GDM1 (cell line): ENCODE measurements at places on chromosomes 12 and 14.

- no peak for DNase-seq
Measured at GRCh38 chr12:2461645-2462044, 333.1 kb upstream of the FKBP4 start.

- no peak for DNase-seq
Measured at GRCh38 chr12:6542209-6543009, 8.1 kb downstream of the GAPDH start.

DNA sequence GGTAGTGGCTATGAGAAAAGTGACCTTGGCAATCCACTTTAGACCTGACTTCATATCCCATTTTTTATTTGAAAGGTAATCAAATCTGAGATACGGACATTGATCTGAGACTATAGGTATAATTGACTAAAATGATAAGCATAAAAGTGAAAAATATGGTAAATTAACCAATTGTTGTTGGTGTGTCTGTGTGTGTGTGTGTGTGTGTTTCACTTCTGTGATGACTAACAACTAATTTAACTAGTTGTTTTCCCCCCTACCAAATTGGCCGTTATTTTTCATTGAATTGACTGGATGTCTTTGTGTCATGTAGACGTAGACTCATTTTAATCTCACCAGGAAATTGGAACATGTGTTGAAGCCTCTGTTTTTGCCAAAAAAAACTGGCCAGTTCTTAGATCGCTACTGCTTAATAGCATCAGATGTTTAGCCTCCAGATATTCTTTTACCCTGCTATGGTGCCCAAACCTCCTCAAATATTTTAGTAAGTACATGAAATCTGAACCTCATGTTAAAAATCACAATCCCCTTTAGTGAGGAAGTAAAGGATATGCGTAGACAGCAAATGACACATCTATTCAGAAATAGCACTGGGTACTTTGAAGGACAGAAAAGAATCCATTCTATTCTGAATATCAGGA lies 395.0 kb downstream of the EGLN3 start:
- DNase-seq, result no peak

GRCh38 chr14:80959496-80959895 lies 4.1 kb downstream of the TSHR start:
- DNase-seq, result no peak

DNA sequence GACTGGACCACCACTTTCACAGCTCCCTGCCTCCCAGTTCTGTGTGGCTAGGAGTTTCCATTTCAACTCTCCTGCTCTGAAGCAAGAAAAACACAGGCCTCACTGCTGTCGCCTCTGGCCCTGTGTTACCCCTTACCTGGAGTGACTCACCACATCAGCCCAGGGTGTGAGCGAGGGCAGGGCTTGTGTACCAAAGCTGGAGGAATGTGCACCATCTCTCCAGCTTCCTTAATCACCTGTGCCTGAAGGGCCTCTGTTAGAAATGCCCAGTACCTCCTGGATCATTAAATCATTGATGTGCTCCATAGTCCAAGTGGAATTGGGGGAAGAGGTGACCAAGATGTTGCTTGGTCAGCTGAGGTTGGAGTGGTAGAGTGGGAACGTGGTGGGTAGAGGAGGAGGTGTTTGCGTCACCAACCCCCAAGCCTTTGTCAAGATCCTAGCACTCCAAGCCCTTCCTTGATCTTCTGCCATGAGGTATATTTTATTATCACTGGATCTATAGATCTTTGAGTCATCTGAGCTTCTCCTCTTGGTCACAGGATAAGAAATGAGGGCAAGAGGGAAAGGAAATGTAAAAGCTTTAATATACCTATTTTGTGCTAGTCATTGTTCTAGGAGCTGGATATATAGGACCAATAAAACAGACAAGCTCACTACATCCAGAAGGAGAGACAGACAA lies 51.3 kb downstream of the SSPN start:
- DNase-seq, result no peak

DNA sequence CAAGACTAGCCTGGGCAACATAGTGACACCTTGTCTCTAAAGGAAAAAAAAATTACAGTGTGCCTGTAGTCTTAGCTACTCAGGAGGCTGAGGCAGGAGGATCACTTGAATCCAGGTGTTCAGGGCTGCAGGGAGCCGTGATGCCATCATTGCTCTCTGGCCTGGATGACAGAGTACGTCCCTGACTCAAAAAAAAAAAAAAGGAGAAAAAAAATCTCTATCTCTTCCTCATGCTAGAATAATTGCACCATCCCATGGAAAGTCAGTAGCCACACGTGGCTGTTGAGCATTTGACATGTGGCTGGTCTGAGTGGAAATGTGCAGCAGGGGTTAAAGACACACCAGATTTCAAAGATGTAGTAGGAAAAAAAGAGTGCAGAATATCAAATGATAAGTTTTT lies 3.8 kb downstream of the RILPL1 start:
- DNase-seq, result no peak

DNA sequence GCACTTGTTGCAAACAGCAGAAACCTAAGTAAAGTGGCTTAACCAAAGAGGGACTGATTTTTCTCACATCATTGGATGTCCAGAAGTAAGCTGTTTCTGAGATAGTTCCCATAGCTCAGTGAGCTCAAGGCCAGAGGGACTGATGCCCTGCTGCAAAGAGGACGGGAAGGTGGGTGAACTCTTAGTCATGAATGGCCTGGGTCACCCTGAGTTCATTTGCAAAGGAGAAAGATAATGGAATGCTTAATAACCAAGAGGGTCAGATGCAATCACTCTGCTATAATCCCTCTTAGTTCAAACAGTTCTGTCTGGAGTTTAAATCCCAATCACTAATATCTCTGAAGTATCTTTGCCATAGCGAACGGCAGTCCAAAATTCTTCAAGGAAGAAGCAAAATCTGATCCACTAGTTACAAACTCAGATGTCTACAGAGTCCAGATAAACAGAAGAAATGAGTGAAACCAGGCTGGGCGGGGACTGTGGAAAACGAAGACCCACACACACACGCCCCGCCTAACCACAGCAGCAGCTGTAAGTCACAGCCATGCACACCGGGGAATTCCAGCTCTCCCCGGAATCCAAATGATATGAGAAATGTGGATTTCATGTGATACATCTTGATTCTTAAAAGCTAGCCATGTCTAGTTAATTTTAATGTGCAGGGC lies 289.5 kb downstream of the TMEM132D start:
- DNase-seq, result no peak

DNA sequence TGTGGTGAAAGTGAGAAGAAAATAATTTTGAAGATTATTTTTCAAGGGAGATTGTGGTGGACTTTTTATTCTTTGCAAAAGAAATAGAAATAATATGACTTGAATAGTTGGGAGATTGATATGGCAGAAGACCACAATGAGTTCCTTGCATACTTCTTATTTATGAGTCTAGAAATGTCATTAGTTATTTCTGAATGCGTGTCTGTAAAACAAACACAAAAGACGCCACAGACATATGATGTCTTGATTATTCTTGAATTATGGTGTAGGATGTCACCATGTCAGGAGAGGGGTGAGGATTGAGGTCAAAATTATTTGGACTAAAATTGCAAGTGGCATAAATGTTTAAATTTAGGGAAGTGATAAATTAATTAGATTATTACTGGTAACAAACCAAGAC lies 440.7 kb upstream of the PDE3A start:
- no peak for DNase-seq

GRCh38 chr14:83863042-83863774 lies 1666.7 kb upstream of the FLRT2 start:
- no peak for DNase-seq

- no peak for DNase-seq
Measured at GRCh38 chr12:89427508-89428156, 75.3 kb upstream of the DUSP6 start.

GRCh38 chr12:119020406-119021360 lies 39.3 kb downstream of the SRRM4 start:
- DNase-seq, result no peak

GRCh38 chr12:122437656-122438121 lies 15.2 kb upstream of the CLIP1 start:
- no peak for DNase-seq

DNA sequence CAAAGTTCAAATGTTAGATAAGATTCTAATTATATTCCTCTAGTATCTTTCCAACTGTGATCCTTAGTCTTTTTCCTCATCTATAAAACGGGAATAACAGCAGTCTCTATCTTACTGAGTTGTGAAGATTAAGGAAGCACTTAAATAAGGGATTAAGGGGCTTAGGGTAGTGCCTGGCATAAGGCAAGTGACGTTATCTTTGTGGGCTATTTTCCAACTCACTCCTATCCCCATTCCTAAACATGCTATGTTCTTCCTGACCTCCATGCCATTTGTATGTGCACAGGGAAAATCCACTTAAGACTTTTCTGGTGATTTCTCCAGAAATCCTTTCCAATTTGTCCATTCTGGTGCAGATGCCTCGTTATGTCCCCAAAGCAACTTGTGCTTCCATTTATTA lies 33.3 kb downstream of the SUPT16H start:
- DNase-seq, result no peak

DNA sequence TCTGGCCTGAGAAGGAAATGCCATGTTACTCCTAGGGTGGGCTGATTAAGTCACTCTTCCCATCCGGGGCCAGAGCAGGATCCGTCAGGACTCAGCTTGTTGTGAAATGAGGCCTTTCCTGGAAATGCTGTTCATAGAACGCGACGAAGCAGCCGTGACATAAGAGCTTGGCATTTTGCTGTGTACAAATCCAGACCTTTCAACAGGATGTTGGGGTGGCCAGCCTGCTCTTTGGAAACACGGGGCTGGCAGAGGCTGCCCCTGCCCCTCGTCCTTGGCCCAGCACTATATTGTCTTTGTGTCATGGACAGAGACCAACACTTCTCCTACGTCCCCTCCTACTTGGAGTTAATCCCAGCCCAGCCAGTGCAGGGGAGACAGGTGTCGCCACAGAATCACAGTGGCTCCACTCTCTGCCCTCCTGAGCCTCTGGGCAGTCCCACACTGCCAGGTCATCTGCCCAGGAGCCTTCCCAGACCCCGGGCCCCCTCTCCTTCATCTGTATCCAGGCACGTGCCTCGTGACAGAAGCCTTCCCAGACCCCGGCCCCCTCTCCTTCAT lies 18.6 kb upstream of the EIF5 start:
- DNase-seq, result no peak

GRCh38 chr14:36451310-36452065 lies 68.5 kb downstream of the NKX2-1 start:
- DNase-seq, result no peak

- DNase-seq, result no peak
Measured at GRCh38 chr12:74446466-74446865, 91.2 kb upstream of the ATXN7L3B start.

- no peak for DNase-seq
Measured at GRCh38 chr14:81430235-81430634, 30.1 kb upstream of the STON2 start.
